ENCODE measurements at places on chromosomes 1 and 21.
A peak's percentile ranks its signal among the peaks of the same experiment; 100 is the strongest.

DNA sequence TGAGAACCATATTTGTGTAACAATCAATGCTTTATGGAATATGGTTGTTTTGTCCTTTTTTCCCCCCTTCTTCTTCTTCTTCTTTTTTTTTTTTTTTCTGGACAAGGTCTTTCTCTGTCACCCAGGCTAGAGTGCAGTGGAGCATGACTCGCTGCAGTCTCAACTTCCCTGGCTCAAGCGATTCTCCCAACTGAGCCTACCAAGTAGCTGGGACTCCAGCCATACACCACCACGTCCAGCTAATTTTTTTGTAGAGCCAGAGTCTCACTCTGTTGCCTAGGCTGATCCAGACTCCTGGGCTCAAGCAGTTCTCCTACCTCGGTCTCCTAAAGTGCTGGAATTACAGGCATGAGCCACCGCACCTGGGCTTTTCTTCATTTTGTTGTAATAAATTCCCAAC, 86.7 kb downstream of the FMN2 start:
- no peak overlapping the region for H3K27ac ChIP-seq
- no peak for DNase-seq
- peaks cover 81% of the 10 kb centered on the region for H3K27me3 ChIP-seq
- H3K4me3 ChIP-seq = no peak overlapping the region
- H3K36me3 ChIP-seq = no peaks in the 10 kb centered on the region

DNA sequence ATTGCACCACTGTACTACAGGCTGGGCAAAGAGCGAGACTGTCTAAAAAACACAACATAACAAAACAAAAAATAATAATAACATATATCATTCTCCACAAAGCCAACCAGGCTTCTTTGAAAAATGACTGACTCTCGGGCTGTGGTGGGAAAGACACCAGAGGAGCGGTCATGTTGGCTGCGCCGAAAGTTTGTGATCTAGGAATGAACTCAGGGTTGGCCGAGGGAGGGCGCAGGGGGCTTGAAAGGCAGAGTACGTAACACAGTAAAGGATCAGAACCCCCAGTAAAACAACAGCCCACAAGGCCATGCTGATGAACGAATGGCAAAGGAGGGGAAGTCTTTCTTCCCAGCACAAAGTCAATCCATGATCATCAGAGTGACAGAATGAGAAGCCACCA, 4.7 kb downstream of the SLC35E2B start:
- no peaks in the 10 kb centered on the region for H3K27me3 ChIP-seq
- peak overlapping the region; percentile 87 for H3K27ac ChIP-seq
- peaks cover 7% of the 10 kb centered on the region for H3K4me1 ChIP-seq

DNA sequence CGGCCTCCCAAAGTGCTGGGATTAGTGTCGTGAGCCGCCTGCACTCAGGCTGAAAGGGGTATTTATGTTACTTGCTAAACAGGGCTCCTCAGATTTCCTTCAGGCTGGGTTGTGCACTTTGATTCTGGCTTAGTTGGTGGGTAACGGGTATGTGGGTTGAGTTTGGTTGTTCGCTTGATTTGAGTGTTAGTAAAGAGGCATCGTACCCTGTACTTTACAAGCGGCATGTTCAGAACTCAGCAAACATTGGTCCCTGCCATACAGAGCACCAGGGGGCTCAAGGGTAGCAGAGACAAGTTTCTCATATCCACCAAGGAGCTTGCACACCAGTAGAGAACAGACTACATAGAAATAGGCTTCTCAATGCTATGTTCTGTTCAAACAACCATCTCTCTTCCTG, 147.8 kb downstream of the PGBD5 start:
- peaks cover 14% of the 10 kb centered on the region for H3K36me3 ChIP-seq
- no peak overlapping the region for H3K4me3 ChIP-seq
- DNase-seq = no peak
- H3K4me1 ChIP-seq = peaks cover 1% of the 10 kb centered on the region

DNA sequence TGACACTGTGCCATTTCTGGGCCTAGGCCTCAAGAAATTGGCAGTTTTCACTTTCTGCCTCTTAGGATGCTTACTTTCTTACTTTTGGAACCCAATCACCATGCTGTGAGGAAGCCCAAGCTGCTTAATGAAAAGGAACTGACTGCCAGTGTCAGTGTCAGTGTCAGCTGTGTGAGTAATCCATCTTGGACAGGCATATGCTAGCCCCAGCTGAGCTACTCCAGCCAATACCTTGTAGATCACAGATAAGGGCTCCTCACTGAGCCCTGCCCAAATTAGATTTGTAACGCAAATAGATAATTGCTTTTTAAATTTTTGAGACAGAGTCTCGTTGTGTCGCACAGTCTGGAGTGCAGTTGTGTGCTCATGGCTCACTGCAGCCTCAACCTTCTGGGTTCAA, 59.6 kb downstream of the SELENOF start:
- H3K4me1 ChIP-seq = peaks cover 2% of the 10 kb centered on the region
- H3K27ac ChIP-seq = no peak overlapping the region
- H3K36me3 ChIP-seq = no peaks in the 10 kb centered on the region
- no peaks in the 10 kb centered on the region for H3K27me3 ChIP-seq
- DNase-seq = no peak

- H3K4me1 ChIP-seq = peaks cover 31% of the 10 kb centered on the region
- H3K27me3 ChIP-seq = peaks cover 12% of the 10 kb centered on the region
Observed at GRCh38 chr1:208154679-208155642, 89.2 kb downstream of the PLXNA2 start.

- H3K27ac ChIP-seq = no peak overlapping the region
- no peak overlapping the region for H3K4me3 ChIP-seq
- H3K36me3 ChIP-seq = no peaks in the 10 kb centered on the region
- no peaks in the 10 kb centered on the region for H3K27me3 ChIP-seq
- no peaks in the 10 kb centered on the region for H3K4me1 ChIP-seq
- no peak for DNase-seq
Observed at GRCh38 chr1:237398751-237399150, 356.8 kb downstream of the RYR2 start.

- DNase-seq = no peak
- H3K27me3 ChIP-seq = no peaks in the 10 kb centered on the region
- no peak overlapping the region for H3K4me3 ChIP-seq
Observed at GRCh38 chr1:9592510-9593075, 3.9 kb downstream of the TMEM201 start.

DNA sequence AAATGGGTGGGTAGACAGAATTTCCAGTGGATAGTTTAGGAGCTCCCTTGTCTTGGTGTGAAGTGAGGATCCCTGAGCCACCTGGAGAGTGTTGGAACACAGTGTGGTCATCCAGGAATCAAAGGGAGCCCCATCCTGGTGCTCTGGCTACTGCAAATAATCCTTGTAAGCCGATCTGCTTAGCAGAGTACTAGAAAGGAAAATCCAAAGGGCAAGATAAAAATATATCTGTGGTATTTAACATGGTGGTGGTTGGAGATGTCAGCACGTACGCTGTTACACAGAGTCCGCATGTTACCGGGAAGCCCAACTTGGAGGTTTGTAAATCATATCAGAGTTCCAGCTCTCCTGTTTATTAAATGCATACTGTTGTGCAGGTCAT, 39.0 kb downstream of the VANGL1 start:
- H3K36me3 ChIP-seq = peaks cover 8% of the 10 kb centered on the region
- no peak overlapping the region for H3K4me3 ChIP-seq
- H3K4me1 ChIP-seq = peaks cover 12% of the 10 kb centered on the region
- DNase-seq = no peak
- H3K27ac ChIP-seq = no peak overlapping the region

GRCh38 chr1:39655578-39656268, 16.2 kb downstream of the NT5C1A start:
- no peak for DNase-seq
- no peaks in the 10 kb centered on the region for H3K4me1 ChIP-seq
- H3K36me3 ChIP-seq = no peaks in the 10 kb centered on the region
- no peak overlapping the region for H3K4me3 ChIP-seq
- no peak overlapping the region for H3K27ac ChIP-seq
- H3K27me3 ChIP-seq = peaks cover 64% of the 10 kb centered on the region

DNA sequence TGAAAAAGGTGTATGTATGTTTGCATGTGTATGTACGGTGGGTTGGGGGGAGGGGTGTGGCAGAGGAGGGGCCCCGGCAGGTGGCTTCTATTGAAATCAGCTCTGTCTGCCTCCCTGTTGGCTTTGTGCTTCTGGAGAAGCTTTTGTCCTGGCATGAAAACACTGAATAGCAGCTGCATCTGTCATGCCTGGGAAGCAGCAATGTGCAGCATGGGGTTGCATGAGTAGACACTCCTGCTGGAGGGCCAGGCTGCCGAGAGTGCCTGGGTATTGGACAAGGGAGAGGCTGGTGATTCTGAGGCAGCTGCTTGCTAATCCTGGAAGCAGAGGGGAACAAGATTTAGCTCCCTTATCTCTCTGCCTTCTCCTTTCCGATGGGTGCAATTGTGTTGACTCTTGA, 20.5 kb downstream of the MAPKAPK2 start:
- H3K27me3 ChIP-seq = no peaks in the 10 kb centered on the region
- H3K4me1 ChIP-seq = peaks cover 50% of the 10 kb centered on the region
- H3K36me3 ChIP-seq = no peaks in the 10 kb centered on the region
